ENCODE measurements at places on chromosomes 1 and 21.

GRCh38 chr1:195394567-195394966 is 1213.7 kb downstream of the KCNT2 start:
- DNase-seq = no peak

- DNase-seq = no peak
These were observed 831 bp downstream of the TIPRL start for GRCh38 chr1:168179438-168180147.

GRCh38 chr21:46002841-46003574 is 21.4 kb downstream of the COL6A1 start:
- no peak for DNase-seq

DNA sequence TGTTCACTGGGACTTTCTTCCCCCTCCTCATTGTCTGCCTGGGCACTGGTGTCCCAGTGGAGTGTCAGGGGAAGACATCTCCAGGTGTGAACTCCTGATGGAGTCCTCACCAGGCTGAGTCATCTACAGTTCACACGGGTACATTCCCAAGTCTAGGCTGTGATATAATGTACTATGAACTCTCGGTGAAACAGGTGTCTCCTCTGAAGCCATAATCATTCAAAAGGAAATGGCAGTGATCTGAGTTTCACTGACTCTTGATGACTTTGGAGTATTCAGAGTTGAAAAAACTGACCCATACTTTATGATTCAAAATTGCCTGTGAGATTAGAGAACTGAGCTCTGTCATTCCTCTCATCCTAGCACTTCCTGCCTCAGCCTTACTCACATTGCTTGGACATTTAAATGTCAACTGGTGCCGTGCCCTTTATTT is 9.1 kb downstream of the LAMC2 start:
- DNase-seq = no peak

- DNase-seq = no peak
These were observed 39.3 kb downstream of the AGPAT3 start for GRCh38 chr21:43904331-43904781.

DNA sequence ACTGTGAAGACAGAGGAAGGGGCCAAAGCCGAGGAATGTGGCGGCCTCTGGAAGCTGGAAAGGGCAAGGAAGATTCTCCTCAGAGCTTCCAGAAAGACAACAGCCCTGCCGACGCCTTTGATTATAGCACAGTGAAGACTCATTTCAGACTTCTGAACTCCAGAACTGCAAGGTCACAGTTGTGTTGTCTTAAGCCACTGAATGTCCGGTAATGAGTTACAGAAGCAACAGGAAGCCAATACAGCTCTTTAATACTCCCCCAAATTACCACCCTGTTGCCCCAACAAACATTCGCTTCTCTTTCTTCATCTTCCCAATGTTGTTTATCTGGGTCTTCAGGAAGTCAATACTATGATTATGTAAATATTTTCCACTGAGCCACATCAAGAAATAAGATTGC is 44.0 kb downstream of the ETS2 start:
- no peak for DNase-seq

DNA sequence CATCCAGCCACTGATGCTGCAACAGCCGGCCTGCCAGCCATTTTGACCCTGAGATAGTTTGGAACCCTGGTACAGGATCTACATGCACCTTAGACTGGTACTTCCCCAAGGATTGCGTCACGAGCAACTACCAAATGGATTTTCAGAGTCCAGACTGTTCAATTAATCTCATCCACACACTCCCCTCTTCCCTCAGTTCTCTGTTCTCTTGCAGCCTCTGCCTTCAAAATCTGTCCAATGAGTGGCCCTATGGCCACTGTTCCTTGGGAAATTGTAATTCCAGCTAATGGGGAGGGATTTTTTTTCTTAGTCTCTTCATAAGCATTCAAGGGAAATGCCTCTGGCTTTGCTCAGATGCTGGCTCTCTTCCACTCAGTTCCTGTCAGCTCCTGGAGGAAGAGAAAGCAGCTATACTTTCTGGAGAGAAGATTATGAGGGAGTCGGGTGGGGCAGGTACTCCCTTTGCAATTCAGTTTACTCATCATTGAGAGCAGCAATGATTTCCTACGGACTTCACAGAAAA is 19.8 kb upstream of the UAP1 start:
- no peak for DNase-seq

GRCh38 chr21:38956856-38957571 is 151.3 kb downstream of the ETS2 start:
- peak; percentile 82 for DNase-seq

DNA sequence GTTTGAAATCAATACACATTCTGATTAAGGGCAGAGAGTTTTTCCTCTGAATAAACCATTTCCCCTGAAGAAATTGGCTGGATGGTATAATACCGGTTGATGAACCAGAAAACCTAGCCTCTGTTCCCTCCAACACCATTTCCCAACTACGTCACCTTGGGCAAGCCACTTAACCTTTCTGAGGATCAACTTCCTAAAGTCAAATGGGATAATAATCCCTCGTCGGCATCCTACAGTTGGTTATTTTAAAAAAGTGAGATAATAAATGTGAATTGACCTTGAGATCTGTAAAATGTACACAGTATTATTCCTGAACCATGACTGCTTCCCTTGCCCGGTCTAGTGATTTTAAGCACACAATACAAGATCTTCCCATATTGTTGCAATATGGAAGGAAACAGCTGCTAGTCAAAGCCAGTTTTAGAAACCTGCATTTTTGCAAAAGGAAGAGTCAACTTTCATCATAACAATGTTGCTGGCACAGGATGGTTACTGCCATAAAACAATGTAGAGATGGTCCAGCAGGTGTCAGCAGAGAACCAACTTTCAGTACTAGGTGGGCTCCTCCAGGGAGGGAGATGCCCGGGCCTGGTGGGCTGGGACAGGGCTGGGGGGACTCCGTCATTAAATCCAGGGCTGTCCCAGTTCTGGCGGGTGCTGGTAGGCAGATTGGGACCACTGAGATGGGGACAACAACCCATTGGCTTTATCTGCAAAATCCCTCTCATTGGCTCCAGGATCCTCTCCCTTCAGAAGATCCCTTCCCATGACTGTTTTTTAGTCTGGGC is 5.2 kb upstream of the HLX start:
- DNase-seq = peak; percentile 63

GRCh38 chr1:92013923-92014322 is 15.9 kb upstream of the EPHX4 start:
- no peak for DNase-seq

- DNase-seq = no peak
These were observed 426.6 kb upstream of the ESRRG start for GRCh38 chr1:217149791-217150190.

- peak; percentile 65 for DNase-seq
These were observed 58.9 kb upstream of the CTTNBP2NL start for GRCh38 chr1:112337028-112337531.

DNA sequence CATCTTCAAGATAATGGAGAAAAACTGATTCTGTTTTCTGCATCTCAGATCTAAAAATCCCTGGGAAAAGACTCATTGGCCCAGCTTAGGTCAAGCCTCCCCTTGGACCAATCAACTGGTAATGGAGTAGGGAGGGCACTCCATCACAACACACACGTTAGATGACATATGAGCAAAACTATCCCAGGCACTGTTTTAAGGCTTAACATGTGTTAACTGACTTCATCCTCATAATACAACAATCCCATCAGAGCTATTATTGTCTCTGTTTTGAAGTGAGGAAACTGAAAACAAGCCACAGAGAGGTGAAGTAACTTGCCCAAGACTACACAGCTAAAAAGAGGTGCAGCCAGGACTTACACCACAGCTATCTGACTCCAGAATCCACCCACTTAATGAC is 14.7 kb upstream of the CITED4 start:
- DNase-seq = no peak

- no peak for DNase-seq
These were observed 49.0 kb upstream of the OLFM3 start for GRCh38 chr1:102045752-102046151.

- no peak for DNase-seq
These were observed 2.0 kb upstream of the TRAPPC3 start for GRCh38 chr1:36151134-36151844.

DNA sequence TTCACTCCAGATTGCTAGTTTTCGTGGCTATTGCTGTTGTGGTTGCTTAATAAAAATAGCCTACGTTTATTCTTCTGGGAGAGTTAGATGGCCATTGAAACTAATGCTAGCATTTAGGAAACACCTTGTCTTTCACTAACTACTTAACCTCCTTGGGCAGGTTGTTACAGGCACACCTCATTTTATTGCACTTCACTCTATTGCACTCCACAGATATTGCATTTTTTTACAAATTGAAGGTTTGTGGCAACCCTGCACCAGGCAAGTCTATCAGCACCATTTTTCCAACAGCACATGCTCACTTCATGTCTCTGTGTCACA is 11.3 kb upstream of the MARK1 start:
- DNase-seq = no peak

GRCh38 chr1:35745124-35745730 is 24.6 kb downstream of the CLSPN start:
- no peak for DNase-seq

- no peak for DNase-seq
These were observed 29.5 kb downstream of the RAP1GAP start for GRCh38 chr1:21639594-21640041.

GRCh38 chr1:182625024-182625423 is 20.8 kb upstream of the RGS16 start:
- DNase-seq = no peak

DNA sequence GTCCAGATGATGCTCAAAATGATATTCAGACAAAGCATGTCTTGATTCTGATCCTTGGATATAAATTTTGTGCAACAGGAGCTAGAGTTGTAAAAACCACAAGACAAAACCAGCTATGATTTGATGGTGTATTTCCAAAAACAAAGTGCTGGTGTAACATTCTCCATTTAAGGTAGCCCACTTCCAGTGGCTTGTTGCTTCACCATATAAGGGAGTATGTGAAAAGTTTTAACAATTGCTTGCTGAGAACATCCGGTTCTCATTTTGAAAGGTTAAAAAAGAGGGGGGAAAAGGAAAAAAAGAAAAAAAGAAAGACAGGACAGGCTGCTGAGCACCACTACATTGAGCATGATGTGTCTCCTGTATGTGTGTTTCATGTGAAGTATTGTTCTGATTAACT is 123.6 kb downstream of the MACF1 start:
- no peak for DNase-seq

DNA sequence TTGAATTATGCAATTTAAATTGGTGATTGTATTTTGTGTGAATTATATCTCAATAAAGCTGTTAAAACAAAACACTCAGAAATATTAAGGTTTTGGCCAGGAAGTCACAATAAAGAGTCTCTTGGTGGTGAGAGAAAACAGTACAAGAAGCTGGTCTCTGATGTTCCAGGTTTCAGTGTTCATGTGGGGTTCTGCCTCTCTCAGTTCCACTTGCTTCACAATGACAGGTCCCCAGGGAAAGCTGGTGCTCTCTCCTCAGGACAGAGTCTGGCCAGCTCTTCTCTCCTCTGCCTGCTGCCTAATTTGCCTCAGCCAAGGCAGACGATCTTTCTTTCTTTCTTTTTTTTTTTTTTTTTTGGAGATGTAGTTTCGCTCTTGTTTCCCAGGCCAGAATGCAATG is 342.9 kb upstream of the PLXNA2 start:
- no peak for DNase-seq

DNA sequence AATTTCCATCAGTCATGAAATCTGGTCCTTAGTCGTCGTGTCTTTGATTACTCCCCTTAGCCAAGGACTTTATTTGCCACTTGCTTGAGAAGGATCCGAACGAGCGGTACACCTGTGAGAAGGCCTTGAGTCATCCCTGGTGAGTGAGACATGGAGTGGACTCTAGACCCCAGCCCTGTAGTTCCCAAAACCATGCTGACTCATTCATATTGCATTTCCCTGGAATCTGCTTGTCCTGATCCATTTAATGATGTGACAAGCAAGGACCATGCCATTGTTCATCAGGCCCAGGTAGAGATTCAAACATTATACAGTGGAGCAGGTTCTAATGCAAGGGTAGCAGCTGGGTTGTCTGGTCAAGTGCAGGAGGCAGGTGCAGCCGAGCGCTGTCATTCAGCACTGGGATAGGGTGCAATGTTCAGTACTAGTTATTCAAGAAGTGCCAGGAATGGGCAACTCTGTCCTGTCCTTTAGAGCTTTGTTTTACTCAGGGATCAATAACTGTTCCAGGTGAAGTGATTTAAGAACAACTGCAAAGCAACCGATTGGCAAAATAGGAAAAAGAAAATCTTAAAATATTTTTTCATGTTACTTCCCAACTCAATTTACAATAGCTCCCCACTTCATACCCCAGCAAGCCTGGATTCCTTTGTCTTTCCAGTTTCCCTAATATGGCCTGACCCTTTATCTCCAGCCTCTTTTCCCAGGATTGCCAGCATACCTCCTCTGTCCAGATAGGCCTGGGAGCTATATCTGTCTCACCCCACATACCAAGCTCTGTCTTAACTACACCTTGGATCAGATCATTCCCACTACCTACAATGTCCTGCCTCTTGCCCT is 26.5 kb downstream of the CAMK1G start:
- no peak for DNase-seq

DNA sequence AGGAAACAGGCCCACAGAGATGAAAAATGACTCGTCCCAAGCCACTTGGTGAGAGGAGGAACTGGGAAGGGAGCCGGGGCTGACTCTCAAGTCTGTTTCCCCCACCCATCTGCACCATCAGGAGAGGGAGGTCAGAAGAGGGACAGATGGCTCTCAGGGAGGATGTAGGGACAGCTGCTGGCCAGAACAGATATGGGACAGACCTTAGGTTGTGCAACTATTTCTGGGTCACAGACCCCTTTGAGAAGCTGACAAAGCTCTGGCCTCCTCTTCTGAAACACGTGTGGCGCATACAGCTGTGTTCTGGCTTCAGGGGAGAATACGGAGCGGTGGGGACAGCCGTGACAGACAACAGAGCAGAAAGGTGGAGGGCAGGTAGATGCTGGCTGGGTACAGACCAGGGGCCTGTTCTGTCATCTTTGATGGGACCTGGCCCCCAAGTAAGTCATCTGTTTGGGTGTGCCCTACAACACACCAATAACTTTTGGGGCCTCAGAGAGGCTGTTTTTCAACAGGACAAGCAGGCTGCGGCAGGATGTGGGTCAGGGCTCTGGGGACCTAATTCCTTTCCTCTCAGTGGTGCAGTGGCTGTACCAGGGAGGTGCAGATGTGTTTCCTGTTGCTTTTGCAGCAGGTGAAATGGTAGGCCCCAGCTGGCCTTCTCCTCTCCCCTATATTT is 7.3 kb downstream of the SH3BGRL3 start:
- DNase-seq = peak; percentile 77

GRCh38 chr1:236175642-236176336 is 33.5 kb downstream of the GPR137B start:
- no peak for DNase-seq

DNA sequence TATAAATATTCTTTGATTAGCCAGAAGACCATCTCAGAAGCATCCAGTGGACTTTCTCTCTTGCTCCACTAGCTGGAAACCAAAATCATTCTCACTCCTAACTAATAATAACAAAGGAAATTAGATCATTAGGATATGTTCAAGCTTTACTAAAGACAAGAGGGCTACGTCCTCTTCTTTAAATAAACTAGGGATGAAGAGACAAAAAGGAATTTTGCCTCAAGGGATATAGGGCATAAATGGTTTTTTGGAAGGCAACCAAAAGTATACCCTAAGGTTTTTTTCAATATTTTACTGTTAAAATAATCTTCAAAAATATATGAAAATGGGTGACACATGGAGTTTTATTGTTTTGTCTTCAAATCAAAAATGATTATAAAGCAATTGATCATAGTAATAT is 745.8 kb downstream of the MRPL39 start:
- DNase-seq = no peak

GRCh38 chr1:52676249-52676903 is 21.8 kb downstream of the COA7 start:
- peak; percentile 78 for DNase-seq

- DNase-seq = peak; percentile 72
These were observed 32.4 kb upstream of the PGBD5 start for GRCh38 chr1:230458509-230458908.

GRCh38 chr1:115466433-115466832 is 128.4 kb upstream of the NGF start:
- no peak for DNase-seq

Measured in suppressor macrophage treated with lipopolysaccharide for 1 hour (primary cell).